ENCODE measurements at places on chromosomes 12 and 14. TPM values are rescaled to one million over a fixed set of nuclear protein-coding genes. Genes with fewer than 3 reads are reported as not detected.

The ACSM4 gene
- not detected for total RNA-seq

The SMCO2 gene
- not detected for total RNA-seq

The FERMT2 gene
- 116 TPM for total RNA-seq

The SNRPF gene
- total RNA-seq = 11.4 TPM

The RNF212B gene
- total RNA-seq = not detected

The WASHC4 gene
- 26.4 TPM for total RNA-seq

The MYO1H gene
- total RNA-seq = 0.52 TPM

The YLPM1 gene
- total RNA-seq = 26.4 TPM

The PLA2G1B gene
- total RNA-seq = not detected

The TAS2R50 gene
- total RNA-seq = 0.25 TPM

DNA sequence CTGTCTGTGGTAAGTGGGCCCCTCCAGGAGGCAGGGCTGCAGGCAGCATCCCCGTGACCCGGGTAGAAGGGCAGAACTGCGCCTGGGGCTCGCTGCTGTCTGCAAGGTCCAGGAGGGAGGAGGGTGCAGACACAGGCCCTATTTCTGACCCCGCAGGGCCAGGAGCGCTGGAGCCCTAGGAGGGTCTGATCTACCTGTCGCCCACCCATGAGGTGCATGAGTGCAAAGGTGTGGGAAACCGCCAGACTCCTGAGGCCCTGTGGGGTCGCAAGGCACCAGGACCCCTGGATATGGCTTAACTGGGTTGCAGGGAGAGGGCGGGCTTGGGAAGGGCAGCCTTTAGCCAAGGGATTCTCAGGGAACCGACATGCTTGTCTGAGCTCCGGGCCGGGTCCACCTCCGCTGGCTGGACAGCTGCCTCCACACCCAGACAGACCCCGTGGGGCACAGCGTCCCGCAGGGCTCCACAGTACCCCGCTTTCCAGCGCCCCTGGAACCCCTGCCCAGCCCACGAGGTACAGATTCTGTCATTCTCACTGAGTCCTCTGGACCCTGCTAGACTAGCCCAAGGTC, 72.9 kb upstream of the TSPAN11 start:
- DNase-seq = no peak

DNA sequence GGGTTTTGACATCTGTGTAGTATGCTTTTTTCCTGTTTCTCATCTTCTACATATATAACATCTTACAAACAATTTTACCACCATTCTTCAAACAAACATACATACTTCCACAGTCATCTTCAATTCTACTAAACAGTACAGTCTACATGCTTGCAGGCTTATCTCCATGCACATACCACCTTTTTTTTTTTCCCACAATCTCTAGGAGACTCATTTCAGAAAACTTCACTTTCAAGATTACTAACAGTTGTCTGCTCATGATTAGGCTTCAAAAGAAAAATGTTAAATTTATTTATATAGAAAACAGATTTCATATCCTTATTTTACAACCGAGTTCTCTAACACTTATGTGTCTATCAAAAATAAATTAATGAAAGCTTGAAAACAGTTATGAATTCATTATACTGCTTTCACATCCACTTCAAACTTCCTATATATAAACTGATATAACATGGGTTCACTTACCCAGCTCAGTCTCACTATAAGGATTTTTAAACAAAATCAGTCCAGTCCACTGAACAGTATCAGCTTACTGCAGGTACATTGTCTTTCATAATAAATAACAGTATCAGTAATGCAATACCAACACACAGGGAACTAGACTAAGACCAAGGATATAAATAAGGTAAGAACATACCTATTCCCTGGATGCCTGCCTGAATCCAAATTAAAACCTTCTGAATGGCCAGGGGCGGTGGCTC, 42.5 kb downstream of the LRP6 start:
- no peak for DNase-seq

DNA sequence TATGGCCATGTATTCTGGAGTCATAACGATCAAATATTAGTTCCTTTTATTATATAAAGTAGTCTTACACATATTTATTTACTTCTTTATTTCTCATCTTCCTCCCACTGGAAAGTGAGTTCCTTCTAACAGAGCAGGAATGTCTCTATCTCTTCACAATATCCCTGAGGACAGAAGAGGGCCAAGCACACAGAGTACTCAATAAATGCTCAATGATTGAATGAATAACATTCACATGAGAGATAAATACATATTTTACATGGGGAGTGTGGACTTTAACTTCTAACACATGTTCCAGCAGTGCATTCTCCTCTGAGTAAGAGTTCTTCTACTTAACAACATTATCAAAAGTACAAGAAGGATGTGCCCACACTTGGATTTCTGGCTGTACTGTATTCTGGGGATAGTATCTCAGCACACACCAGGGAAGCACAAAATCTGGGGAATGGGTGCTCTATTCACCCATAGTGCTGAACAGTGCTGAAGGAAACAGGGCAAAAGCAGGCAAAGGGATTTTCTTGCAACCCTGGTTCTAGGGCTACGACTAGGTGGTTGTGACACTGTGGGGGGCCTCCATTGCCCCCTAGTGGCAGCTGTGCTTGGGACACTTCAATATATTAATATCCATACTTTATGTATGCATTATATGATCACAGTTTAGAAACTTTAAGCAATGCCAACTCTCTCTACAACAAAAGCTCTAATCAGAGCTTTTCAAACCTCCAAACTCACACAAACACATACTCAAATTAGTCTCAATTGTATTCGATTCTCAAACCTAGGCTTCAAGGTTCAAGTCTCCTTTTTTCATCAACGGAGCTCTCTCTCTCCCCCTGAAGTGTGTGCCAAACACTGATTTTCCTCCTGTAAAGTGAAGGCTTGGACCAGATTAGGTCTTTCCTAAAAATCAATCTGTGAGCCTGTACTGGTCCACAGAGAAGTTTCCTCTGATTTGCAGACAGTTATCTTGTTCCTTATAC, 115.5 kb downstream of the SLC2A13 start:
- DNase-seq = peak; percentile 71

DNA sequence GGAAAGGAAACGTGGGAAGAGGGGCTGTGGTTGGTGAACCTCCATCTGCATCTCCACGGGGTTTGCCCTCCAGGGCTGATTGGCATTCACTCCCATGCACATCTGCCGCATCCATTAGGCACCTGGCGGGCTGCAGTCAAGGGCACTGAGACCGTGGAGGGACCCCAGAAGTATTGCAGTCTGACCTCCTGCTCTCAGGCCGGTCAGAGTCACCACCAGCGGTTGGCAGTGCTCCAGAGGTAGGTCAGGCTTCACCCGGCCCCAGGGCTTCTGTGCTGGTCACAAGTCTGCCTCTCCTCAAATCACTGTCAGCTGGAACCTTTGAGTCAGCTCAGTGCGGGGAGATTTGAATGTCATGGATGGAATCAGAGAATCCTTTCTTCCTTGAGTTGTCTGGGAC, 132.3 kb downstream of the PAPOLA start:
- no peak for DNase-seq

DNA sequence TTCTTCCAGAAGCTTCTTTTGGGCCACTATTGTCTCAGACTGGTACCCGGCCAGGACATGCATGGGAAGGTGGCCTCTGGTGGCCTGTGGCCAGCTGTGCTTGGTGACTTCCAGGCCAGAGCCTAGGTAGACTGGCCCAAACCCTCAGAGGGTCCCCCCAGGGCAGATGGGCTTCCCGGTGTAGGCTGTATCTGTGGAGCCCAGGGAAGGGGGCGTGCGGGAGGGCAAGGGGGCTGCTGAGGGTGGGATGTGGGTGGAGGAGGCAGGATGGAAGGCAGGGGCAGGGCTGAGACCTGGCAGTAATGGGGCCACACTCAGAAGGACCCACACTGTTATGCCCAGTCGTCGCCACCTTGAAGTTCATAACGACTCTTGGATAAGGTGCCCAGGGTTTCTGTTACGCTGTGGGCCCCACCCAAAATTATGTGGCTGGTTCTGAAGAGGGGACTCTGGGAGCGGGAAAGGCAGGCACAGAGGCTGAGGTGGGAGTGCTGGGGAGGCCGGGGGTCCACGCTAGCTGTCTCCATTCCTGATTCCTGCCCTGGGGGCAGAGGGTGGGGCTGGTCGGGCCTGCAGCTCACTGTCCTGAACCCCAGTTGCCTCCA, 52.1 kb downstream of the KIF26A start:
- DNase-seq = no peak

GRCh38 chr12:75883241-75883640, 148.3 kb downstream of the PHLDA1 start:
- DNase-seq = no peak

GRCh38 chr12:109744986-109745942, 31.6 kb downstream of the FAM222A start:
- peak; percentile 6 for DNase-seq

- no peak for DNase-seq
Observed at GRCh38 chr14:101077481-101078074, 174.1 kb upstream of the RTL1 start.

- peak; percentile 40 for DNase-seq
Observed at GRCh38 chr12:55931317-55931779, 386 bp downstream of the DGKA start.

DNA sequence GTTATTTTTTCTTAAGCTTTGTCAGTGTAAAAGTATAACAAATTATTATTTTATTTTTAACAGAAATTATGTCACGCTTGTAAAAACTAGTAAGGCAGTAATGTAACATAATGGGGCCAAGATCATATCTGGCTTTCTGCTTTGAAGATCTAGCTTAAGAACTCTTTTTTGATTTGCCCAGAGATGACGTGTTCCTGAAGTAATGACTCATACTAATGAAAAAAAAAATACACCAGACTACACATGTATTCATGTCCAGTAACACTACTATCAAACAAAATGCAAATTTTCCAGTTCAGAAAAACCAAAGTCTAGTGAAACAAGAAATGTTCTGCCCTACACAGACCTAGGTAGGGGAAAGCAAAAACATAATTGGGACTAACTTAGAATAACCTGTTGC, 432.2 kb upstream of the ATXN7L3B start:
- no peak for DNase-seq

- DNase-seq = no peak
Observed at GRCh38 chr14:50366589-50366988, 30.1 kb downstream of the CDKL1 start.

GRCh38 chr14:105847400-105847799, 321.0 kb downstream of the TMEM121 start:
- no peak for DNase-seq

Measured in left ventricle myocardium superior (tissue), 1 donor.